ENCODE measurements at places on chromosomes 1 and 21.

GRCh38 chr1:94017155-94017829 lies 103.7 kb downstream of the ABCA4 start:
- DNase-seq = no peak

DNA sequence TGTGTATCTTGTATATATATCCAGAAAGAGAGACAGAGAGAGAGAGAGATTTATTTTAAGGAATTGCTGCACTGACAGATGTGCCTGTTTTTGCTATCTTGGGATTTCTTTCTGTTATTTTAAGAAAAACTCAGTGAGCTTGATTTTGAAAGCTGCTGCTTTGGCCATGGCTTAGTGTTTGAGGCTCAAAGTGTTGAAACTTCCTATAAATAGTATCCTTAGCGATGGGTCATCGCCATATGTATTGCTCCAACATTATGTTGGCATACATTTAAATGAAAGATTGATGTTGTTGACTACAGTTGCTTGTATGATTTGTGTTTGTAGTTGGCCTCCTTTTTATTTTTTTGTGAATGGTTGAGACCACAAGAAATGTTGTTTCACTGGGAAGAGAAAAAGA lies 29.0 kb upstream of the NTPCR start:
- DNase-seq = no peak

- DNase-seq = peak; percentile 71
These were observed at the start of gene DPT for GRCh38 chr1:168728473-168729404. TSS of gene DPT (minus strand) at chr1:168729206. CDS start at chr1:168729174, 32 bp downstream.

- peak; percentile 96 for DNase-seq
These were observed 166.2 kb downstream of the TOMM20 start for GRCh38 chr1:234962340-234962989.

- peak; percentile 63 for DNase-seq
These were observed 88.9 kb upstream of the WLS start for GRCh38 chr1:68321084-68321685.

GRCh38 chr1:39483276-39483675 lies 8.2 kb upstream of the BMP8A start:
- no peak for DNase-seq

GRCh38 chr1:222012816-222013215 lies 270.9 kb upstream of the DUSP10 start:
- no peak for DNase-seq

DNA sequence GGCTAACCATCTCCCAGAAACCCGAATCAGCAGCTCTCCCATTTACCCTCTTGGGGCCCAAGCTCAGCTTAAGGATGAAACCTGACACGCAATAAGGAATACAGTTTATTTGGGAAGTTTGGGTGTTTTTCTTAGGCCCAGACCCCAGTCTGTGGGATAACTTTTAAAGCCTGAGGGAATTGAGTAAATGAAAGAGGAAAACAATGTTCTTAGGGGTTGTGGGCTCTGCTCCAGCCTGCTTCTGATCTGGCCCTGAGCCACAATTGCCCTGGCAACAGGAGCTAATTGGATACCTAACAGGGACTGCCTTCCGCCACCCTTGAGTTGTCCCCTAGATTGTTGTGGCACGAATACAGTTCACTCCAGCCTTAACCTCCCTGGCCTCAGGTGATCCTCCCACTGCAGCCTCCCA lies 20.1 kb downstream of the DYRK3 start:
- no peak for DNase-seq

Measured in HCEC 1CT (cell line).